Fibroblast of skin of right quadriceps (primary cell): ENCODE measurements at places on chromosomes 1 and 21.

DNA sequence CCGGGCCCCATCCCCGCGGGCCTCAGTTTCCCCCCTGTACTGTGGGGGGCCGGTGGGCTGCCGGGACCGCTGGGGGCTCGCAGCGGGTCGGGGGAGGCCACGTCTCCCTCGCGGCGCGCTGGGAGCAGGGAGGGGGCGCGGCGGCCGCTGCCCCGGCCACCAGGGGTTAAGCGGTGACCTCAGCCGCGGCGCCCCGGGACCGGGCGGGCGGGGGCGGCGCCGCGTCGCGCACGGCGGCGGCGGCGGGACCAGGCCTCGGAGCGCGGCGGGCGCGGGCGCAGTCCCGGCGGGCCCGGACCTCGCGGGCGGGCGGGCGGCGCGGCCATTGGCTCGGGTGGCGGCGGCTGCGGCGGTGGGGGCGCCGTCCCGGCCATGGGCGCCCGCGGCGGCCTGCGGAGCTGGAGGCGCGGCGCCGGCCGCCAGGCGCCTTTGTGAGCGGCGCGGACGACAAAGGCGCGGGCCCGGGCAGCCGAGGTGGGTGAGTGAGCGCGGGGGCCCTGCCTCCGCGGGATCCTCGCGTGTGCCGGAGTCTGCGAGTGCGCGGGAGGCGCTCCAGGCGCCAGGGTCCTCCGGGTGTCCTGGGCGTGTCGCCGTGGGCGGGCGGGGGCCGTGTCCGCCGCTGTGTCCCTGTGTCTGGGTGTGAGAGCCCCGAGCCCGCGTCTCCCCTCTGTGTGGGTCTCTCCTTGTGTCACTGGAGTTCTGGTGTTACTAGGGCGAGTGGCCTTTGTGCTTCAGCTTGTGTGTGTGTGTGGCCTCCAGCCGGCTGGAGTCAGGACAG is at the start of gene ARHGEF10L:
ARHGEF10L (plus strand) TSS at position 222 of the 778 bp plus-strand sequence. CDS start 40,898 bp downstream, outside the sequence.
- DNase-seq, result no peak

- no peak for DNase-seq
These were observed 3.3 kb upstream of the SLAMF8 start for GRCh38 chr1:159823406-159823805.

DNA sequence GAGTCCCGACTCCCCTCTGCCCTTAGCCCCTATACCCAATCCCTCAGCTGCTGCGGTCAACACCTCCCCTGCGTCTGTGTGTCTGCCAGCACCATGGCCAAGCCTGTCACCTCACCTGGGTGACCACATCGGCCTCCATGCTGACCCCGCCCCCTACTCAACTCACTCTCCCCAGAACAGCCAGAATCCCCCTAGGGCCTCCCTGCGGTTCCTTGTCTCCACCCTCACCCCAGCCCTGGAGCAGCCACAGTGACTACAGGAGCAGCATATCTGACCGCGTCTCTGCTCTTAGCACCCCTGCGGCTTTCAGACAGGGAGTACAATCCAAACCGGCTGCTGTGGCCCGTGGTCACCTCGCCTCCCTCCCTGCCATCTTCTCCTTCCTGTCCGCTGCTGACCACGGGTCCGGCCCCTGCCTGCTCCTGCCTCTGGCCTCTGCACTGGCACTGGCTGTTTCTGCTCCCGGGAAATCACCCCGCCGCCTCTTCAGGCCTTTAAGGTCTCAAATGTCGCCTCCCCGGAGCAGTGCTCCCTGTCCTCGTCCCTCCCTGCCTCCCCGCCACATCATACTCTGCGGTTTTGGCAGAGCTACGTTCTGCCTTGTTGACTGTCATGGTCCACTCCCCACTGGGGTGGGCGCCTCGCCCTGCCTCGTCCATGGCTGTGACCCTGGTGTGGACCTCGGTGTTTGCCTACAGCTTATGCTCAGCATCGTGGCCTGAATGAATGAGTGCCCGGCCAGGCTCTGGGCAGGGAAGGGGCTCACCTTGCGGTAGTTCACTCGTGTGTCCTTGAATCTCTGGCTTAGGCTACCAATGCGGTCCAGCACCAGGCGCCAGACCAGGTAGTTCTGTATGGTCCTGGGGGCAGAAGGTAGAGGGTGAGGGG is 11.1 kb downstream of the PRXL2B start:
- DNase-seq, result no peak

- no peak for DNase-seq
These were observed 136.0 kb downstream of the TLR5 start for GRCh38 chr1:223006917-223007648.

GRCh38 chr1:228091084-228091483 is 8.6 kb downstream of the ARF1 start:
- DNase-seq, result no peak

GRCh38 chr1:174958396-174958795 is 41.4 kb upstream of the CACYBP start:
- DNase-seq, result no peak

GRCh38 chr1:19164274-19165015 is 45.6 kb downstream of the UBR4 start:
- DNase-seq, result no peak
